Thymus (tissue), 14 donors: ENCODE measurements at places on chromosomes 2 and 18. TPM values are rescaled to one million over a fixed set of nuclear protein-coding genes. Genes with fewer than 3 reads are reported as not detected.

GRCh38 chr2:54042341-54042740, 71.5 kb upstream of the PSME4 start:
- H3K27me3 ChIP-seq: no peaks in the 10 kb centered on the region
- no peak for DNase-seq
- no peaks in the 10 kb centered on the region for H3K4me1 ChIP-seq
- H3K36me3 ChIP-seq: no peaks in the 10 kb centered on the region
- no peak overlapping the region for H3K4me3 ChIP-seq
- no peak overlapping the region for H3K27ac ChIP-seq

DNA sequence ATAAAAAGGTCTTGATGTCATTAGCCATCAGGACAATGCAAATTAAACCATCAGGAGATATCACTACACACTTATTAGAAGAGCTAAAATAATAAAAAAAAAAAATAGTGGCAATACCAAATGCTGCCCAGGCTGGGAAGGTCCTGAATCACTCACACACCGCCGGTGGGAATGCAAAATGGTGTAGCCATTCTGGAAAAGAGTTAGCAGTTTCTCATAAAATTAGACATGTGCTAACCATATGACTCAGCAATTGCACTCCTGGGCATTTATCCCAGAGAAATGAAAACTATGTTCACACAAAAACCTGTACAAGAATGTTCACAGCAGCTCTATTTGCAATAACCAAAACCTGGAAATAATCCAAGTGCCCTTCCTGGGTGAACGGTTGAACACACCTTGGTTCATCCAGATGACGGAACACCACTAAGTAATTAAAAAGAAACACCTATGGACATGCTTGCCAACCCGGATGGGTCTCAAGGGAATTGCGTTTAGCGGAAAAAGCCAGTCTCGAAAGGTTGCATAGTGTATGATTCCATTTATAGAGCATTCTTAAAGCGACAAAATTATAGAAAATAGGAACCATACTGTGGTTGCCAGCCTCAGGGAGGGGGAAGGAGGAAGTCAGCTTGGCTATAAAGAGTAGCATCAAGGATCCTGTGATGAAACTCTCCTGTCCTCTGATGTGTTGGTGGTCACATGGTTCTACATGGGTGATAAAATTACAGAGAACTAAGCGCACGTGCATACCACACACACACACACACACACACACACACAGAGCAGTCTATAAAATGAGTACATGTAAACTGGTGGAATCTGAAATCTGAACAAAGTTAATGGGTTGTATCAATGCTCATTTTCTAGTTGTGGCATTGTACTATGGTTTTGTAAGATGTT, 4.6 kb downstream of the MBP start:
- no peak for DNase-seq
- peak overlapping the region; percentile 42 for H3K27ac ChIP-seq
- H3K4me3 ChIP-seq: no peak overlapping the region

DNA sequence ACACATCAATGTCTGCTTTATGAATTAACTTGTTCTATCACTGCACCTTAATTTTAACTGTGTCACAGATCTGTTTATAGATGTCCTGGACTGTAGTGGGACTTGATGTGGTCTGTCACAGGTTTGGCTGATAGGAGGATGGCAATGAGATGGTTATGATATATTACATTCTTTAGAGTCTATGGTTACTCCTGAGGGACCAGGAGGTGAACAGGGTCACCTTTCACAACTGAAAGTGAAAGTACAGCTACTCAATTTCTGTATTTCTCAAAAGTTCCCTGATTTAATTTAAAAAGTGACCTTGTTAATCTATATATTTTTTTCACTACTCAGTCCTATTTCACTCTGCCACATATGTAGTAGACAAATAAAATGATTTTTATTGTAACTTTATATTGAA, 1284.1 kb upstream of the GYPC start:
- H3K27ac ChIP-seq: no peak overlapping the region
- H3K4me1 ChIP-seq: no peaks in the 10 kb centered on the region
- H3K36me3 ChIP-seq: no peaks in the 10 kb centered on the region
- no peaks in the 10 kb centered on the region for H3K27me3 ChIP-seq
- no peak overlapping the region for H3K4me3 ChIP-seq

DNA sequence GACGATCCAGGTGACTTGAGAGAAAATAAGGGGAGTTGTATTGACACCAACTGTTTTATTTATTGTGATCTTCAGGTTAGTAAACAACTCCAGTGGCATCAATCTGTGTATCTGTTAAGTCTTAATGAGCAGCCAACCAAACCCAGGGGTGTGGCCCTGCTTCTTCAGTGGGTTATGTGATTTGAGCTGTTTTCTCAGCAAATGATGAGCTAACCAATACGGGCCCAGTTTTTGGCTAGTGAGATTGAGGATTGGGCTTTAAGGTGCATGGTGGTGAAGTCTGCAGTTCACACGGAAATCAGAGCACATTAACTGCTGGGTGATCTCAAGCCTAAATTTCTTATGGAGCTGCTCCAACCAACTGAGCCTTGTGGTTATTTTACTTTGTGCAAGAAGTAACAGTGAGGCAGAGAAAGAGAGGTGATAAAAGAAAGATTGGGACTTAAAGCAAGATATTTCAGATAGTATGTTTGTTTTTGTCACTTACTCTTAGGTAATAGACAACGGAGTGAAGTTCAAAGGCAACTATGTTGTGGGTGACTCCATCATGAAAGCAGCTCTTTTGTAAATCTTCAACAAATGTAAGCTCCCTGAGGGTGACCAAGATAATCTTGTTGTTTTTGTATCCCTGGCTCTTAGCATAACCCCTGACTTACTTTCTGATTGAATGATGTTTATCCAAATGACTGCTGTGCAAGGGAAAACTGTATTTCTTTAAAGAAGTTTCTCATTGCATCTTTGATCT, 2.4 kb downstream of the MTCL1 start:
- DNase-seq: no peak
- peaks cover 16% of the 10 kb centered on the region for H3K4me1 ChIP-seq
- no peaks in the 10 kb centered on the region for H3K36me3 ChIP-seq
- no peak overlapping the region for H3K27ac ChIP-seq

GRCh38 chr2:920999-921398, 29.6 kb upstream of the SNTG2 start:
- H3K4me3 ChIP-seq: no peak overlapping the region
- H3K27me3 ChIP-seq: no peaks in the 10 kb centered on the region
- H3K36me3 ChIP-seq: no peaks in the 10 kb centered on the region
- H3K27ac ChIP-seq: no peak overlapping the region
- DNase-seq: no peak

- no peak overlapping the region for H3K4me3 ChIP-seq
- no peaks in the 10 kb centered on the region for H3K27me3 ChIP-seq
- DNase-seq: no peak
- no peak overlapping the region for H3K27ac ChIP-seq
Measured at GRCh38 chr2:2233171-2233826, 97.8 kb downstream of the MYT1L start.

- no peak overlapping the region for H3K4me3 ChIP-seq
- peaks cover 2% of the 10 kb centered on the region for H3K4me1 ChIP-seq
- no peaks in the 10 kb centered on the region for H3K36me3 ChIP-seq
- H3K27me3 ChIP-seq: no peaks in the 10 kb centered on the region
- DNase-seq: no peak
Measured at GRCh38 chr2:85062565-85062964, 70.6 kb upstream of the TCF7L1 start.

- no peak for DNase-seq
- H3K4me1 ChIP-seq: peaks cover 8% of the 10 kb centered on the region
- H3K27ac ChIP-seq: no peak overlapping the region
- H3K27me3 ChIP-seq: no peaks in the 10 kb centered on the region
- H3K4me3 ChIP-seq: no peak overlapping the region
Measured at GRCh38 chr2:9737053-9737875, 106.0 kb upstream of the TAF1B start.

DNA sequence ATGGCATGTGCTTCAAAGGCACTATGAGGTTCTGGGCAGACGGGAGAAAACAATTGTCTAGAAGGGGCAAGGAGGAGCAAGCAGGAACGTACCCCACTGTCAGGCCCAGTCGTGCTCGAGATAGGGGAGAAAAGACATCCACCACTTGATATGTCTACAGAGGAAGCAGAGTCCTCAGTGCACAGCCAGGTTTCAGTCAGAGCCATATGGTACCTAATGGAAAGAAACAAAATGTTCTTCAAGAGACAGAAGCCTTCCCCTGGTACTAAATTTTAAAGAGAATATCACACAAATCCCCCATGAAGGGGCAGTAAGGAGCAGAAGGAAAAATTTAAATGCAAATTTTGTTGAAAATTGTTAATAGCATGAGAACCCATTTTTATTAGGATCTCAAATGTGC, 21.9 kb downstream of the THUMPD2 start:
- peaks cover 32% of the 10 kb centered on the region for H3K36me3 ChIP-seq
- H3K4me3 ChIP-seq: no peak overlapping the region
- H3K27ac ChIP-seq: peak overlapping the region; percentile 40
- no peaks in the 10 kb centered on the region for H3K4me1 ChIP-seq
- H3K27me3 ChIP-seq: no peaks in the 10 kb centered on the region
- no peak for DNase-seq

GRCh38 chr2:202109139-202109736, 36.2 kb downstream of the KIAA2012 start:
- no peaks in the 10 kb centered on the region for H3K27me3 ChIP-seq
- no peak for DNase-seq
- H3K36me3 ChIP-seq: no peaks in the 10 kb centered on the region
- H3K27ac ChIP-seq: no peak overlapping the region
- H3K4me1 ChIP-seq: no peaks in the 10 kb centered on the region

- no peaks in the 10 kb centered on the region for H3K36me3 ChIP-seq
- no peak overlapping the region for H3K27ac ChIP-seq
- DNase-seq: no peak
- peaks cover 2% of the 10 kb centered on the region for H3K4me1 ChIP-seq
- no peak overlapping the region for H3K4me3 ChIP-seq
- no peaks in the 10 kb centered on the region for H3K27me3 ChIP-seq
Measured at GRCh38 chr2:9113916-9114315, 92.7 kb upstream of the ASAP2 start.

- peaks cover 19% of the 10 kb centered on the region for H3K4me1 ChIP-seq
Measured at GRCh38 chr2:3575534-3576262, 638 bp downstream of the RPS7 start.

- no peak for DNase-seq
- H3K36me3 ChIP-seq: no peaks in the 10 kb centered on the region
- H3K27ac ChIP-seq: no peak overlapping the region
- H3K4me1 ChIP-seq: no peaks in the 10 kb centered on the region
Measured at GRCh38 chr2:230578106-230578505, 134.5 kb upstream of the CAB39 start.

DNA sequence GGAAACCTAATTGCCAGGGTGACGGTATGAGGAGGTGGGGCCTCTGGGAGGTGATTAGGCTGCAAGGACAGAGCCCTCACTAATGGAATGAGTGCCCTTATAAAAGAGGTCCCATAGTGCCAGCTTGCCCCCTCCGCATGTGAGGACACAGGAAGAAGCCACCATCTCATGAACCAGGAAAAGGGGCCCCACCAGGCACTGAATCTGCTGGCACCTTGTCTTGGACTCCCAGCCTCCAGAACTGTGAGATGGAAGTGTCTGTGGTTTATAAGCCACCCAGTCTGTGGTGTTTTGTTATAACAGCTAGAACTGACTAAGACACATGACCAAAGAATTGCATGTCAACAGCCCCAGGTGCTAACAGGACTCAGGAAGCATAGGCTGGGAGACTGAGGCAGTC, 214.3 kb downstream of the MGAT5 start:
- H3K27ac ChIP-seq: no peak overlapping the region
- no peak overlapping the region for H3K4me3 ChIP-seq
- H3K27me3 ChIP-seq: no peaks in the 10 kb centered on the region

DNA sequence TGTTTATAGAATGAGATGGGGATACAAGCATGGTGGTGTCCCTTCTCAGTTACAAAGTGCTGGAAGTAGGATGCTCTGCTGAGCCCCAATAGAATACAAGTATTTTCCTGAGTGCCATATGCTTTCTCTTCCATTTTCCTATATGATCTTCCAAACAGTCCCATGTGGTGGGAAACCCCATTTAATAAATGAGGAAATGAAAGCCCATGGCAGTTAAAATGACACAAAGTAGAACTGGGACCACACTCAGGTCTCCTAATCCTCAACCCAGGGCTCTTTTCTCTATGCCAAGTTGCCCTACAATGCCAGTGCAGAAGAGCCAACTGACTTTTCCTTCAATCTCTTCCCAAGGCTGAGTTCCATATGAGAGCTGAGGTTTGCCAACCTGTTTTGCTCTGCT, 210.2 kb upstream of the FBXO11 start:
- no peak overlapping the region for H3K4me3 ChIP-seq
- H3K4me1 ChIP-seq: peaks cover 6% of the 10 kb centered on the region
- H3K36me3 ChIP-seq: no peaks in the 10 kb centered on the region
- no peak for DNase-seq

The CHRNG gene
- 0.57 TPM for total RNA-seq

- no peak overlapping the region for H3K4me3 ChIP-seq
- DNase-seq: no peak
- H3K27ac ChIP-seq: no peak overlapping the region
- H3K36me3 ChIP-seq: no peaks in the 10 kb centered on the region
Measured at GRCh38 chr2:174753038-174753633, 11.1 kb downstream of the CHRNA1 start.

GRCh38 chr2:151849413-151850010, 21.3 kb upstream of the ARL5A start:
- no peak overlapping the region for H3K27ac ChIP-seq
- no peaks in the 10 kb centered on the region for H3K36me3 ChIP-seq
- no peak for DNase-seq
- H3K4me3 ChIP-seq: no peak overlapping the region
- no peaks in the 10 kb centered on the region for H3K4me1 ChIP-seq

The MAB21L4 gene
- 1.1 TPM for total RNA-seq

The MGAT4A gene
- total RNA-seq: 42.9 TPM

GRCh38 chr2:240357641-240358012, 77.8 kb upstream of the GPC1 start:
- no peaks in the 10 kb centered on the region for H3K27me3 ChIP-seq
- no peak overlapping the region for H3K4me3 ChIP-seq
- no peak for DNase-seq
- no peaks in the 10 kb centered on the region for H3K36me3 ChIP-seq

- no peaks in the 10 kb centered on the region for H3K4me1 ChIP-seq
- H3K4me3 ChIP-seq: no peak overlapping the region
- H3K27me3 ChIP-seq: no peaks in the 10 kb centered on the region
- H3K27ac ChIP-seq: no peak overlapping the region
- no peak for DNase-seq
- H3K36me3 ChIP-seq: peaks cover 16% of the 10 kb centered on the region
Measured at GRCh38 chr2:23772684-23773083, 154.2 kb downstream of the ATAD2B start.

- no peaks in the 10 kb centered on the region for H3K4me1 ChIP-seq
- peaks cover 30% of the 10 kb centered on the region for H3K27me3 ChIP-seq
- H3K27ac ChIP-seq: no peak overlapping the region
- no peak overlapping the region for H3K4me3 ChIP-seq
- DNase-seq: no peak
Measured at GRCh38 chr2:98907966-98908905, 27.8 kb downstream of the CRACDL start.
